ENCODE measurements at places on chromosomes 13 and 19.

GRCh38 chr19:51086153-51086850 lies 3.6 kb upstream of the KLK14 start:
- no peak for DNase-seq

GRCh38 chr19:48982280-48982679 lies 10.8 kb downstream of the GYS1 start:
- DNase-seq = no peak

DNA sequence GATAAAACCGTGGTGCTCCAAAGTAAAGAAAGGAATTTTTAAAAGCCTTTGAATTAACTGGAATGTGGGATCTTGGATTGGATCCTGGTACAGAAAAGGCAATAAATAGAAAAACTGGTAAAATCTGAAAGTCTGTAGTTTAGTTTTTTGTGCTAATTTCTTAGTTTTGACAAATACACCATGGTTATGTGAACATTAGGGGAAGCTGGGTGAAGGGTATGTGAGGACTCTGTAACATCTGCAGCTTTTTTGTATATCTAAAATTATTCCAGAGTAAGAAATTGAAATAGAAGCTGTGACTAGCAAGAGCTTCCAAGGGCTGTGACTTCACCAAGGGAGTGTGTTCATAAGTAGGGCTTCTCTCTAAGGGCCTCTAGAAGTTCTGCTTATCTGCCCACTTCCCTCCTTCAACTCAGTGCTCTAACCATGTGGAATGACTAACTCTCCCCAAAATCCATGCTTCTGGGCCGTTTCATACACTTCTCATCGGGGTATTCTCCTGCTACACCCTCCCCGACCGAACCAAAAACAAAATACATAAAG lies 26.5 kb downstream of the ARHGAP35 start:
- no peak for DNase-seq

DNA sequence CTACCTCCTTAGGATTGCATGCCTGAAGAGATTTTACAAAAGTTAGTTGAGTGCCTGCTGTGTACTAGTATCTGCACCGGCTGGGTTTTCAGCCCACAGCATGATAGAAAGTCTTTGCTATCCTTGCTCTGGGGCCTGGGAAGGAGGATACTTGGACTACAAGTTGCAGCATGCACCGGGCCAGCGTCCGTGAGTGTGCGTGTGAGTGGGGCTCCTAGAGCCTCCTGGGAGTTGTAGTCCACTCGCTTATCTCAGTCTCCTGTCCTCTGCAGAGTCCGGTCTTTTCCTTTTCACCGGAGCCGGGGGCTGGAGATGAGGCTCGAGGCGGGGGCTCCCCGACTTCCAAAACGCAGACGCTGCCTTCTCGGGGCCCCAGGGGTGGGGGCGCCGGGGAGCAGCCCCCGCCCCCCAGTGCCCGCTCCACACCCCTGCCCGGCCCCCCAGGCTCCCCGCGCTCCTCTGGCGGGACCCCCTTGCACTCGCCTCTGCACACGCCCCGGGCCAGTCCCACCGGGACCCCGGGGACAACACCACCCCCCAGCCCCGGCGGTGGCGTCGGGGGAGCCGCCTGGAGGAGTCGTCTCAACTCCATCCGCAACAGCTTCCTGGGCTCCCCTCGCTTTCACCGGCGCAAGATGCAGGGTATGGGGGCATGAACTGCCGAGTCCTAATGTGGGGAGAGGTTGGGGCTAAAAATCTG lies 20.6 kb downstream of the BRSK1 start:
- DNase-seq = peak; percentile 30

DNA sequence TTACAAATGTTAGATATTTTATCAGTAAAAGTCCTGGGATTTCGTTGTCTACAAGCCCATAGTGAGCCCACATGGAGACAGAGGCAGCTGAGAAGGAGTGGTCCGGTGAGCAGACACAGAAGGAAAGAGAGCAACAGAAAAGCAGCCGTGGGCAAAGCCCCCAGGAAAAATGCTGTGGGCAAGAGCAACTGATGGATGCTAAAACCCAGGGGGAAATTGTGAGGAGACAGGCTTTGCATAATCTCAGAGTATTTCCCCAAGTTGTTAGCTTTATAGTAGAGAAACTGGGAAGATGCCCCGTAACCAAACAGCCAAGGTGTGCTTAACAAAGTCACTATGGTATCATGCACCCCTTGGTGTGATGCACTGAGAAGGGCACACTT lies 35.1 kb downstream of the GJA3 start:
- DNase-seq = no peak

DNA sequence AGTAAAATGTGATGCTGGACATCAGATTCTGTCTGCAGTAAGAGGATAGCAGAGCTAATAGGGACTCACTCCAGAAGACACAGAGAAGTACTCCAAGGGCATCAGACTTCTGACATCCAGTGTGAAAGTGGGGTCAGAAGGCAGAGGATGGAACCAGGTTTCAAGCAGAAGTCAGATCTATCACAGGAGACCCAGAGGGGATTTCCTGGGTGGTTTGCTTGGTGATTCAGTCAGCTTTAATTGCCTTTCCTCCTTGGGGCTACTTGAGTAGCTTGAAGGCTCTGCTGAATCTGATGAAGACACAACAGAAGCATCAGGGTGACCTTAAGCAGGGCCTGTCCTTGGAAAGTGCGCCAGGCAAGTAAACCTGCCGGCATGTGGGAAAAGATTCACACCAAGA lies 300.6 kb downstream of the COG6 start:
- peak; percentile 41 for DNase-seq

DNA sequence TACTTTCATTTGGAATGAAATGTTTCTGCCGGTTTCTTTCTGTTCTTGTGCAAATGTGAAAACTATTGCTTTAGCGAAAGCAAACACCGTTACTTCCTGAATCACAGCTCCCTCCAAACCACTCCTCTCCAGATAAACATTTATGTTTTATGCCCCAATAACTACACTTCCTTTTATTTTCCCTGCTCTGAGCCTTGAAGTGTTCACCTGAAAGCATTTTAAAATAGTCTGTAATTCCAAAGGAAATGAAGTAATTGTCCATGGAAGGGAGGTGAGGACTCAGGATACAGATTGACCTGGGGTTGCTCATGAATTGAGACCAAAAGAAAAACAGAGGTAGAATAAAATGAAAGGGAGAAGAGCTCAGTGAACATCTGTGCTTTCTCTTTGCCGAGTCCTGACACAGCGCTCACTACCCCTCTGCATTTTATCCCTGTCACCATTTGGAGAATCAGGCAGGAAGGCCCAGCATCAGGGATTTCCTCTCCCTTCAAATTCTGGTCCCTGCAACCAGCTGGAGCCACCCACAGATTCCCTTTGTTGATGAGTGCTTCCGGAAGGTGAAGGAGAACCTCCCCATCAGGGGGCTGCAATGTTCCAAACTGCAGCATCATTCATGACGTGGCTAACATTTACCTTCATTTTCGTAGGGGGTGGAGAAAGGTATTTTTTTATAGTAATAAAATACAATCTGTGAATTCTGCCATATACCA lies 171.9 kb downstream of the ITGBL1 start:
- DNase-seq = no peak

- no peak for DNase-seq
Measured at GRCh38 chr13:93225610-93226009, 997 bp upstream of the GPC6 start.

- DNase-seq = no peak
Measured at GRCh38 chr19:9321338-9321737, 2.6 kb upstream of the ZNF559 start.

DNA sequence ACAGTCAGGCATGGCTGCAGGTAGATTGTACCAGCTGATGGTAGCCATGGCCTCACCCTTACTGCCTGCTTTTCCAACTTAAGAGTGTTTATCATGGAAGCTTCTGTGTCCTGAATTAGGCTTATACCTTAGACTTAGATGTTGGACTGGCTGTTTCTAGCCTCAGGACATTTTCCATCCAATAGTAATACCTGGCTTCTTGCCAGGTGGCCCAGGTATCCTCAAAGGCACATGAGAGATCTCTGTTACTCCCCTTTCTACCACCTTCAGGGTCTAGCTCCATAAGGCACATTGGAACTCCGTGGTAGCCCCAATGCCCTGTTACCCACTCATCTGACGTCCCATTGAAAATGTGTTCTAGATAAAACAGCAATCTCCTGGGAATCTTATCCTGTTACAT lies 407.5 kb downstream of the SPRY2 start:
- no peak for DNase-seq

- no peak for DNase-seq
Measured at GRCh38 chr13:78910147-78910546, 251.2 kb upstream of the OBI1 start.

- no peak for DNase-seq
Measured at GRCh38 chr13:77300176-77301037, 26.5 kb downstream of the MYCBP2 start.

DNA sequence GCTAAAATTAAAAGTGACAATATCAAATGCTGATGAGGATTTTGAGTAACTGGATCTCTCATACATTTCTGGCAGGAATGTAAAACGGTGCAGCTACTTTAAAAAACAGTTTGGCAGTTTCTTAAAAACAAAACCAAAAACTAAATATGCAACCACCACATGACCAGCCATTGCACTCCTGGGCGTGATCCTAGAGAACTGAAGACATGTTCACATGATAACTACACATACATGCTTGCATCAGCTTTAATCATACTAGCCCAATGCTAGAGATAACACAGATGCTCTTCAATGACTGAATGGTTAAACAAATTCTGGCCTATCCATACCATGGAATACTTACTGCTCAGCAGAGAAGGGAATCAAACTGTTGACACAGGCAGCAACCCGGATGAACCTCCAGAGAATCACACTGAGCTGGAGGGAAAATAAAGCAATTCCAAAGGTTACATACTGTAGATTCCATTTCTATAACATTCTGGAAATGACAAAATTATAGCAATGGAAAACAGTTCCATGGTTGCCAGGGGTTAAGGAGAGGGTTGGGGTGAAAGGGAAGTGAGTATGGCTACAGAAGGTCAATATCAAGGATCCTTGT lies 25.5 kb upstream of the NAXD start:
- no peak for DNase-seq

- DNase-seq = peak; percentile 28
Measured at GRCh38 chr13:27147530-27148170, 24.0 kb downstream of the USP12 start.

DNA sequence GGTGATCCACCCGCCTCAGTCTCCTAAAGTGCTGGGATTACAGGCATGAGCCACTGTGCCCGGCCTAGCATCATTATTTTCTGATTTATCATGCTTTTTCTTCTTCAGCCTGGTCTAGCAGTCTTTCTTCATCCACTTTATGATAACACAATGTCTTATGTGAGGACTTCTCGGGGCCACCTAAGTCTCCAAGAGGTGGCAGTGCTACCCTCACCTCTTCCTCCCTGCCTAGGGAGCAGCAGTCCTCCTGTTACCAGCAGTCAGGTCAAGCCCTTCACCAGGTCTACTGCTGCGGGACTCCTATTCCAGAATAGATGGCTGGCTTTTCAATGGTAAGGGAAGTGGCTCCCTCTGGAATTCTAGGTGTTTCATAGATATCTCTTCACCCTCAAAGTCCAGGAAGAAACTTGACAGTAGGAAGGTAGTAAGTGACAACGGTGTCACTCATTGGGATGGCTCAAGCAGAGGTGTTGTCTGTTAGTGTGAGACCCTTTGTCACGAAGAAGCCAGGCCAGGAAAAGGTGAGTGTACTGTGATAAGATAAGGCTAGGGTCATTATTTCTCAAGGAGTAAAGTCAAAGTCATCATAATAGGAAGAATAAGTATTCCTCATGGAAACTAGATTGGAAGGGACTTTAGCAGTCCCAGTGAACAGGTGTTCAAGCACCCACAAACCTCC lies 164.0 kb downstream of the KLF5 start:
- DNase-seq = no peak

GRCh38 chr13:69450245-69450644 lies 657.4 kb upstream of the ATXN8OS start:
- DNase-seq = no peak

DNA sequence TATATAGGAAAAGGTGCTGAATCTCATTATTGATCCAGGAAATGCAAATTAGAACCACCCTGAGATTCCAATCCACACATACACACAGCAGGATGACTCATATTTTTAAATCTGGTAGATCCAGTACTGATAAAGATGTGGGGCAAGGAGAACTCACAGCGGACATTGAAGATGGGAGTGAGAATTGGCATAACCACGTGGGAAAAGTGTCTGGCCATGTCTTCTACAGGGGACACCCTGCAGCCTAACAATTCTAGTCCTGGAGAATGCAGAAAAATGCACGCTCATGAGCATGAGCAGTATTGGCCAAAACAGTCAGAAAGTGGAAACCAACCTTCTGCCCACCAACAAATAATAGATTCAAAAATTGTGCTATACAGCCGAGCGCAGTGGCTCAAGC lies 13.5 kb upstream of the BCL3 start:
- DNase-seq = no peak

DNA sequence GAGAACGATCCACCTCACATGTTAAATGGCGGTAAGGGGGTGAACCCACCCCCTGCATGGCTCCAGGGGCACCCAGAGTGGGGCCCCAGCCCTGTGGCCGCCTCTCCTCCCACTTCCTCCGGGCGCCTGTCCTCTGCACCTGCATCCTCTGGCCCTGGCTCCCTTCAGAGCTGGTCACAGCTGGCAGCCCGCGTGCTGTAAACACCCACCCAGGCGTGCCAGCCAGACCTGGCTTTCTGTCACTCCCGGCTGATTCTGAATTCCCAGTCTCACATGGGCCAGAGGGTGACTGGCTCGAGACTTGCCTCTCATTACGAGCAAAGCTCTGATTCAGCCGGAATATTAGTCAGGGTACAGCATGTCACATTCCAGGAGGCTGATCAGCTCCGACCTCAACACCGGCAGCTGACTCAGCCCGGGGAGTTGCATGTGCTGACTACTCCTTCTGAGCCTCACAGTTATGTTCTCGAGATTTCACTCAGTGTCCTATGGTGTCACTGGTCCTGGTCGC lies 75.1 kb downstream of the GNG7 start:
- DNase-seq = no peak

DNA sequence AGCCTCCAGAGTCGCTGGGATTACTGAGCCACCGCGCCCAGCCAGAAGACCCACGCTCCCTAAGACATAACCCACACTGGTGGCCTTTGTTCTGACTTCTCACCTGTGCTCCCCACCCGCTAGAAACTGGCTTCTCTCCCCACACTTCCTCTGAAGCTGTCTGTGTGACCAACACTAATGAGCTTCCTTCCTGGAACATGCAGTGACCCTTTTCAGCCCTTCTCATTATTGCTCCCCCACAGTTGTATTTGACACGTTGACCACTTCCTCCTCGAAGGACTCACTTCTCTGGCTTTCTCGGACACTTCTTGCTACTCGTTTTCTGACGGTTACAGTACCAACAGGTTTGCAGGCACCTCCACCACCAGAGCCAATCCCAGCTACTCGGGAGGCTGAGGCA lies 10.9 kb downstream of the NCR1 start:
- DNase-seq = no peak

GRCh38 chr19:10112037-10112761 lies 706 bp downstream of the P2RY11 start:
- peak; percentile 70 for DNase-seq

Measured in CD4-positive, alpha-beta T cell treated with Interleukin-12 subunit alpha and Interleukin-12 subunit beta, for 1 hour (primary cell).